Lung microvascular endothelial cell (primary cell): ENCODE measurements at places on chromosomes 7 and 10. TPM values are rescaled to one million over a fixed set of nuclear protein-coding genes. Genes with fewer than 3 reads are reported as not detected.

DNA sequence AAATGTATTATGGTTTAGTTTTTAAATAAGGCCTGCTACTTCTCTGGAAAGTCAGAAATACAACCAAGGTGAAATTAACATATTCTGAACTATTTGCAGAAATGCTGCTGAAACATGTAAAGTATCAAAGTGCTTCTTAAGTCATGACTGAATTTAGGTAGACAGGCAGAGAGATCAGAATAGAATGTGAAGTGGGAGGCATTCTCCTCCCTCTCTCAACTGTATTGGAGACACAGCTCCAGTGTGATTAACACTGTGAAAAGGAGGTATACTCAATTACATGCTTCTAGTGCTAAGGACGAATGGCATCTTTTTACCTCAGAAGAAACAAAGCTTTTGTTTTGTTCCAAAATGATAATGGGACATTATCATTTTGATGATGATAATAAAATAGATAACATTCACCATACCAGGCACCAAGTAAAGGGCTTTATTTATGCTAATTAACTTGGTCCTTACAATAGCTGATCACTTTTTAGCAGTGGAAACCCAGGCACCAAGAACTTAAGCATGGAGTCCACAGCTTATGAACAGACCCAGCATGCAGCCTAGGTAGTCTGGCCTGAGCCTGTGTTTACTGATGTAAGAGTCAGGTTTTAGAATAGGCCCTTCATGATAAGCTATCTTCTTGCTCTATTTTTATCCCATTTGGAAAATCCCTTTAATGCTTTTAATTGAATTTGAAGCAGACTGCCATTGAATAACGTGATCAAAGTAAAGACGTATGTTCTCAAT is 26.0 kb downstream of the PPP1R9A start:
- DNase-seq = no peak

- no peak for DNase-seq
These were observed 58.4 kb downstream of the ANKMY2 start for GRCh38 chr7:16587129-16587528.

DNA sequence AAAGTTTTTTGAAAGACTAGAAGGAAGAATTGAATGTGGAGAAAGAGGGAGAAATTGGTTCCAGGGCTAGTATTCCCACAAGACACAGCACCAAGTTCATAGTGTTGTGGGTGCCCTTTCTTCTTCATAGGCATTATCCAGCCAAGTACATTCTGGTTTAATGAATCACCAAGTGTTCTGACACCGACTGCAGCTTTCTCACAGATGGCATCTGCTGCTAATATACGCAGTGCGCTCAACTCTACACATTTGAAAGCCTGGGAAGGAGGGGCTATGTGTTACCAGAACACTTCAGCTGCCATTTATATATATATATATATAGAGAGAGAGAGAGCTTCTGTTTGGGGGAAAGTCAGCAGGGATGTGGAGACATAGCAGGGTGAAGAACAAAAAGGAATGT is 1168.4 kb downstream of the GATA3 start:
- DNase-seq = no peak

The NUTM2D gene
- total RNA-seq = 0.44 and 0.60 TPM in 2 replicates
